Brain microvascular endothelial cell (primary cell): ENCODE measurements at places on chromosomes 1 and 21.

- no peak for DNase-seq
These were observed 86.1 kb downstream of the PTGER3 start for GRCh38 chr1:70961374-70961975.

- DNase-seq = no peak
These were observed 146.8 kb upstream of the NRIP1 start for GRCh38 chr21:15211491-15212133.

GRCh38 chr21:40575976-40576375 is 271.0 kb downstream of the DSCAM start:
- no peak for DNase-seq

DNA sequence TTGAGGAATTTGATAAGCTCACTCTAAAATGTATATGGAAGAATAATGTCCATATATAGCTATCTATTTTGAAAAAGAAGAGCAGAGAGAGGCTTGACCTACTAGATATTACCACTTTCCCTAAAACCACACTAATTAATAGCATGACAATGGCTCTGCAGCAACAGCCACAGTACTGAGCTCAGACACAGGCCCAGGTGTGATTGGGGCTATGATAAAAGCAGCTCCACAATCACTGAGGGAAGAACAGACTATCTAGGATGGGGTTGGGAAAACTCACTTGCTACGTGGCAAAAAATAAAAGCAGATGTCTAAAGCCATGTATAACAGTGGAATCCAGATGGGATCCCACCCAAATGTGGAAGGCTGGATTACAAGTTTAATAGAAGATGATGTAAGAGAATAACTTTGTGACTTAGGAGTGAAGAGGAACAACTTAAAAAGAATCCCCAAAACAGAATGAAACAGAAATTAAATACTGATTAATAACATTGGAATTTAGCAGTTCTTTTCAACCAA is 80.8 kb upstream of the RAB4A start:
- DNase-seq = no peak

- no peak for DNase-seq
These were observed 106.7 kb downstream of the SLC45A1 start for GRCh38 chr1:8424539-8425116.

GRCh38 chr1:43465505-43466067 is 11.9 kb upstream of the HYI start:
- no peak for DNase-seq

DNA sequence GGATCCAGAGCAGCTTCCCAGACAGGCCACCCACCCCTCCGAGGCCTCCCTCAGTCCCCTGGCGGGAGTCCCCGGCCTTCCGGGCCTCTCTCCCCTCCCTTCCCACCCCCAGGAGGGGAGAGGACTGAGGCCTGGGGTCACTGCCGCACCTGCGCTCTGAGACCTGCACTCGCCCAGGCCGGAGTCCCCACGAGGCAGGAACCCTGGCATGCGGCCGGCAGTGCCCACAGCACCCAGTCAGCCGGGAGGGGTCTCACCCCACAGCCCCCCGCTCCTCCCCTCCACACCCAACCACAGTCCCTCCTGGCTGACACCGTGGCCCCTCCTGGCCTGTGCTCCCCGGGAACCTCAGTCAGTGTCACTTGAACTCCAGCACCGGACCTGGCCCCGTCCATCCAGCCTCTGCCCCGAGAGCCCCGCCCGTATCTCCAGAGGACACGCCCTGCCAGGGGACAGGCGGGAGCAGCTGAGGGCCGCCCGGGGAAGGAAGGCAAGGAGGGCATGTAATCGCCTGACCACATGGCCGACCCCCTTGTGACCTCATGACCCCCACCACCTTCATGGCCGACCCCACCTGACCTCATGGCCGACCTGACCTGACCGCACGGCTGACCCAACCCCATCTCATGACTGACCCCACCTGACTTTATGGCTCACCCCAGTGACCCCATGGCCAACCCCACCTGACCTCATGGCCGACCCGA is 28.7 kb upstream of the TTLL10 start:
- DNase-seq = no peak

GRCh38 chr1:112285316-112285715 is 110.7 kb upstream of the CTTNBP2NL start:
- DNase-seq = no peak

GRCh38 chr1:185309566-185309965 is 7.5 kb downstream of the IVNS1ABP start:
- no peak for DNase-seq

GRCh38 chr1:147547065-147547464 is 5.8 kb downstream of the BCL9 start:
- no peak for DNase-seq

GRCh38 chr1:91862120-91862519 is 23.8 kb downstream of the TGFBR3 start:
- DNase-seq = no peak

GRCh38 chr1:208158640-208159554 is 85.3 kb downstream of the PLXNA2 start:
- DNase-seq = no peak

GRCh38 chr1:15618077-15618654 is 908 bp downstream of the DDI2 start:
- DNase-seq = no peak

DNA sequence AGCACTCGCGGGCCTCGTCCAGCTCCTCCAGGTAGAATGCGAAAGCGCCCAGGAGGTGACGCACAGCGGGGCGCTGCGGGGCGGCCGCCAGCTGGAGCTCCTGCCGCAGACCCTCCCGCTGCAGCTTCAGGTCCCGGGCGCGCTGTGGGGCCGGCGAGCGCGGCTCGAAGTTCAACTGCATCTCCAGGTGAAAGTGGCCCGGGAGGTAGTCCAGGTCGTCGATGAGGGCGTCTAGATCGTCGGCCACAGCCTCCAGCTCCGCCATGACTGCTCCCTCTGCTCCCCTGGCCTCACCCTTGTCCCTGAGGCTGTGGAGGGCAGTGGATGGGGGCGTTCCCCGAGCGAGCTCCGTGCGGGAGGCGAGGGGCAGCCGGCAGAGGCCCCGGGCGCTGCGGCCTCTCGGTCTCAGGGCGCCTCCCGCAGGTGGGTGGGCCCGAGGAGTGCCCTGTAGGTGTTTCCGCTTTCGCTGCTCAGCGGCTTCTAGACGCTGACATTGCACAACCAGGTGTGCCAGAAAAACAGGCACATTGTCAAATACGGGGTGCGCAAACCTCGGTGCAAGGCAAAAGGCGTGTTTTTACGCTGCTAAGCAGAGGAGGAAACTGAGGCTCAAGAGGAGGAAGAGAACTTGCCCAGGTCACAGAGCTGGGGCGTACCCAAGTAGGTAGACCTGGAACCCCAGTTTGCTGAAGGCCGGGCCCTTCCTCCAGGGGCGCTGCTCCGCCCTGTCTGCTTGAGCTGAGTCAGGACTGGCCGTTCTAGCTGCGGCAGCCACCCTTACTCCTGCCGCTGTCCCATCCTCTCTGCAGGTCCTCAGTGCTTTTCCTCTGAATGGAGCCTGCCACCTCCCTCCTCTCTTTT is at the start of gene TTC22:
TTC22 (minus strand) TSS at position 425 of the 861 bp plus-strand sequence; CDS start at position 265, 160 bp downstream.
- no peak for DNase-seq

GRCh38 chr1:1164701-1165451 is 8.8 kb upstream of the TTLL10 start:
- DNase-seq = no peak

DNA sequence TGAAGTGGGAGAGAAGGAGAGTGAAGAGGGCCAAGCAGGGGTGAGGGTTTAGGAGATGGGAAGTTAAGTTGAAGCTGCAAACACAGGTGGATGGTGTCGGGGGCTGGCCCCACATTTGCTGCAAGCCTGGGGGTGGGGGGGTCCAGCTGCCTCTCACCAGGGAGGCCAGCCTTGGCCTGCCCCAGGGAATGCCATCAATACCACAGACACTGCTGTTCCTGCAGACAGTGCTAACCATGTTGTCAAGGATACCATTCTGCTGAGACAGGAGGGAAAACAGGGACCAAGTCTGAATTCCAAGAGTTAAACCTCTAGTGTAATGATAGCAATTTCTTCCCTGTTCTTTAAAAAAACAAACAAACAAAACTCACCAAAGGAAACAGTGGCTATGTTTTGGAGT is 8.0 kb downstream of the MECR start:
- no peak for DNase-seq

GRCh38 chr1:51296383-51297357 is 33.7 kb downstream of the TTC39A start:
- DNase-seq = peak; percentile 68

DNA sequence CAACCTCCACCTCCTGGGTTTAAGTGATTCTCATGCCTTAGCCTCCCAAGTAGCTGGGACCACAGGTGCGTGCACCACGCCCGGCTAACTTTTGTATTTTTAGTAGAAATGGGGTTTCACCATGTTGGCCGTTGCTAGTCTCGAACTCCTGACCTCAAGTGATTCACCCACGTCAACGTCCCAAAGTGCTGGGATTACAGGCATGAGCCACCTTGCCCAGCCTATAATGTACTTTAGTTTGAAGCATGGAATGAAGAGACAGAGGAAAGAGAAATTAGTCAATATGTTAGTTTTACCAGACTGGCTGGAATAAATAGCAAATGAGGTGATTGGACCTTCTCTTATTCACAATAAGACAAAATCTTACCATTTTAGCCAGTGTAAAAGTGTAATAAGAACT is 89.0 kb downstream of the GTF2B start:
- peak; percentile 18 for DNase-seq

DNA sequence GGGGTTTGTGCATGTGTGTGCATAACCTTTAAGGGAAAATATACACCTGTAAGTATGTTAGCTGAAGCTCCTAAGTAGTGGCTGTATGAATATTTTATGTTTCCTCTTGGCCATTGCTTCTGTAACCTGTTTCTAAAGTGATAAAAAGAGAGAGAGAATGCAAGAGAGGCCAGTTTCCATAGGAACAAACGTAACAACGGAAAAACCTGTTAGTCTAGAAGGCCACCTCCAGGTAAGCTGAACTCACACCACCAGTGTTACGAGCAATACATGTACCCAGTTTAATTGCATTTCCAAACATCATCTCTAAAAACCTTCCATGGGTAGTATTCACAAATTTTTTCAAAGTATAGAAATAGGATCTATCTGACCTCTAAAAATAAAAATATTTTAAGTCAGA is 63.1 kb downstream of the PLPPR4 start:
- no peak for DNase-seq

GRCh38 chr1:231162970-231163829 is 1.3 kb downstream of the TRIM67 start:
- no peak for DNase-seq

- no peak for DNase-seq
These were observed 24.7 kb downstream of the CD53 start for GRCh38 chr1:110897681-110898080.

GRCh38 chr21:36807422-36807928 is 108.6 kb downstream of the SIM2 start:
- no peak for DNase-seq

- DNase-seq = no peak
These were observed 82.8 kb downstream of the TGFBR3 start for GRCh38 chr1:91803123-91803522.

DNA sequence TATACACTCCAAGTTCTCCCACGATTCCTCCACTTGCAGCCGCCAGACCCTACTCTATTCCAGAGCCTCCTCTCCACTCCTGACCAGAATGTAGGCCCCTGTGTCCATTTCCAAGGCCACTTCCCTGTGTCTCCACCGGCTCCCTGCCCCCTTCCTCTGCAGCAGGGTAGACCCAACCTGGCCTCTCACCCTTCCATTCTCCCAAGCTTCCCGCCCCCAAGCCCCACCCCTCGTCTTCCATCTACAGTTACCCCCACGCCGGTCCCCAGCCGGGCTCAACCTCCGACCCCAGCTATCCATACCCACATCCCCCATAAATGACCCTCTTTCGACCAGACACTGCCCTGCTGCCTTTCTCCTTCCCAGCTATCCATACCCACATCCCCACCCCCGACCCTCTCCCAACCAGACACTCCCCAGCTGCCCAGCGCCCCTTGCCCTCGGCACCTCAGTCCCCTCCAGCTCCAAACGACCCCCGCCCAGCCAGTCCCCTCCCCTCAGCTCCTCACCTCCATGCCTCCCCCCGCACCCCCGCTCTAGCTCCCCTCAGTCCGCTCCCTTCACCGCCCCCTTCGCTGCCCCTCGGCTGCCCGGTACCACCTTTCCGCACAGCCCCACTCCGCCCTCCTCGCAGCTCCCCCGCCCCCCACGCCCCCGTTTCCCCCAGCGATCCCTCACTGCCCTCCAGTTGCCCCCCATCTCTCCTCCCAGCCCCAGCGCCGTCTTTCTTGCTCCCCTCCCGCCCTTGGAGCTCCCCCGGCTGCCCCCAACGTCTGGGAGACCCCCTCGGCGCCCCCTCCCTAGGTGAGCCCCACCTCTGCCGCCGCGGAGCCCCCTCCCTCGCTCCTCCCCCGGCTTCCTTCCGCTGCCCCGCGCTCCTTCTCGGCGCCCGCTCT is 670 bp downstream of the RAB3B start:
- no peak for DNase-seq

DNA sequence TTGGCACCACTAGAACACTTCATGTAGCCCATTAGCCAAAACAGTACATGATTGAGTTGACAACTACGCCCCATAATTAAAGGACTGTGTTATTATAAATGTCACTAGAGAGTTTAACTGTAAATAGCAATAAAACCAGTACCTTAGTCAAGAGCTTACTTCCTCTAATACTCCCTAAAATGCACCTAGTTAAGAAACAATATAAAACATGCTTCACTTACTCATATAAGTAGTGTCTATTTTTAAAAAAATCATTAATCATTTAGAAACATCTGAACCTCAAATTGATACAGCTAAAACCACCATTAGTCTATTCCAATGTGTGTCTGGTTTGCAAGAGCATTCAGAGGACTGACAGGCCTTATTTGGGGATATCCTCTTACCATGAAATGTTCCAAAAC is 25.3 kb downstream of the PTP4A2 start:
- DNase-seq = no peak

DNA sequence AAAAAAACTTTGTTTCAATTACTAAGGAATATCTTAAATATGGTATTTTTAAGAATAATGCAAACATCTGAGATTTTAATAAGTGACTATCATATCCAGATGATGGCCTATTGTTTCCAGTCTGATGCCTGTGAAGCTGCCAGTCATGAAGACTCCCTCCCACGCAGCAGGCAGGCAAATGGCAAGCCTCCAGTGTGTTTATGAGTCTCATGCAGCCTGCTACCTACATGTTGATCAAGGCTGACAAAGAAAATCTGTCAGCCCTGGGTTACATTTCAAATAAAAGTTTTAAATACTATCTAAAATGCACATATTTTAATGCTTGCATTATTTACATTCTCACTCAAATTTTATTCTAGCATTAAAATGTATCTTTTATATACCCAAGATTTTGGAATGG is 137.6 kb upstream of the RNPC3 start:
- DNase-seq = no peak

DNA sequence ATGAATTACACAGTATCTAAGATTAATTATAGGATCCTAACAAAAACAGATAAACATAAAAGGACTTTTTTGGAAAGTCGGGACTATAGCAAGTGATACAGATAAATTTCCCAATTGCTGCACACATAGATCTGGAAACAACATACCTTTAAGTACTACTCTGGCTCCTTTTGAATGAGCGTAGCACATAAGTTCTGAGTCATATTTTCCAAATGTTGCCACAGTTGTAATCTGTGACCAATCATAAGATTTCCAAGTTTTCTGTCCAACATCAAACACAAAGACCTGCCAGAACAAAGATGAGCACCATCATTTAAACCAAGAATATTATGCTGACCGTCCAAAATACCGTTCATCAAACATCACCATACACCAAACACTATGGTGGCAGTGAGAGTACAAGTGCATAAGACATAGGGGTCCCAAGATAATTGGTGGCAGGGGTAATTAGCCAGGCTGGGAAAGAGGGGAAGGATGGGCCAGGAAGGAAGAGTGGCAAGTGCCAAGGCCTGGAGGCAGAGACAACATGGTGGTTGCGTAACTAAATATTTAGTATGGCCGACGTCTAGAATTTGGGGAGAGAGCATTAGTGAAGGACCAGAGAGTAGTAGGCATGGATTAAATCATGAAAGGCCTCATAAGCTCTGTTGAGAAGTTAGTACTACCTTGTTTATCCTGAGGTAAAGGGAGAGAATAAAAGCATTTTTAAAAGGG is 3.6 kb downstream of the CTBS start:
- DNase-seq = no peak
